Kidney capillary endothelial cell (primary cell): ENCODE measurements at places on chromosomes 2 and 18.

DNA sequence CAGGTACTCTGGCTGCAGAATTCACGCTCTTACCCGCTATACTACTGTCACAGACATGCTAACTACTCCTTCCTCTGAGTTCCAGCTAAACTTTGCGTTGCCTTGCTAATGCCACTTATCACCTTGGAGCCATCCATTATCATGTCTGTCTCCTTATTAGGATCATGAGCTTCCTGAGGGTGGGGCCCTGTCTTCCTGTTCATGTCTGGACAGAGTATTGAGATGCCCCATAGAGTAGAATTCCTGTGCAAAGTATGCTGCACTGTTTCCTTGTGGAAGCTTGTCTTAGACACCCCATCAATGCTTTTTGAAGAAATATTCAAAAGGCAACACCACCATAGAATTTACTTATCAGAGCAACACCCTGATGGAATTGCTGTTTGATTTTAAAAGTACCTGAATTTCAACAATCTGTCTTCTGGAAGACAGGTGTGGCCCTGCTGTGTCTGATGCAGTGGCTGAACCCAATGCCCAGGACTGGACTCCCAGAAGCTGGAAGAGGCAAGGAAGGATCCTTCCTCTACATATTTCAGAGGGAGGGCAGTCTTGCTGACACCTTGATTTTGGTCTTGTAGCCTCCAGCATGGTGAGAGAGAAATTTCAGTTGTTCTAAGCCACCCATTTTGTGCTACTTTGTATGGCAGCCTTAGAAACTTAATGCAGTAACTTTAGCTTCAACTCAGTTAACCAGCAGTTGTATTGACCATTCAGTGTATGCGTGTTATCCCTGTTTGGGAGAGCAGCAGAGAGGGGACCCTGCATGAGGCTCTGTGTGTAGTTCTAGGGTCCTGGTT is 5.6 kb downstream of the LAMA3 start:
- DNase-seq, result no peak

DNA sequence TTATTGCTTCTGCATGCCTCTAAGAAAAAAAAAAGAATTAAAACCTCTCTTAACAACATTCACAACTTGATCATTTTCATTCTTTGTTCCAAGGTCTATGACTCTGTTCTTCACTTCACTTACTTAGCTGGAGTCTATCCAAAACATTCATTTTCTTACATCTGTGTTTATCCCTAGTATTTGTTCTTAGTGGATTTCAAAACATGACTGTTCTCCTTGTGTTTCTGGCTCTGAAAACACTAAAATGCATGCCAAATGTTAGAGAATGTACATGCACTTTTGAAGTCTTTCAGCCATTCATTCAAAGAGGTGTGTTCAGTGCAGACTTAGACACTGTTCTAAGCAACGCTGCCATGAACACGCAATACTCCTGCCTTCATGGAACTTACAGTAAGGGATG is 138.8 kb downstream of the CNTNAP5 start:
- no peak for DNase-seq

GRCh38 chr2:209553913-209554312 is 130.1 kb downstream of the MAP2 start:
- DNase-seq, result no peak

DNA sequence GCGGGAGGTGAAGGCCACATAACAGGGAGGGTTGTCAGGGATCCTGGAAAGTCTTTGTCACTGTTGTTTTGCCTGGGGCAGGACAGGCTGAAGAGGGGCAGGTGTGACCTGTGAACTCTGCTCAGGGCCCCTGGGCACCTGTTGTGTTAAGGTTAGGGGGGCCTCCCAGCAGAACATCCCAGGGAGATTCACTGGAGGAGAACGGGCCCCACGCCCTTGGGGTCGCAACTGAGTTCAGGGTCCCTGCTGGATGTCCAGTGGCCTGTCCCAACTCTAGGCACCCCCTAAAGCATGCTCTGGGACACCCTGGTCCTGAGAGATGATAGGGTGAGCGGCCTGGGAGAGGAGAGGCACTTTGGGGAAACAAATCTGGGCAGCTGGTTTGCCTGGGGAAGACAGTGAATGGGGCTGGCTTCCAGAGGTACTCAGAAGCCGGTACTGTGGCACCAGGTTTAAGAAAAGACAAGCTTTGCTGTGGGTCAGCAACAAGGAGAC is 22.9 kb downstream of the GPR35 start:
- no peak for DNase-seq

- no peak for DNase-seq
These were observed 87.9 kb upstream of the GCFC2 start for GRCh38 chr2:75798569-75798968.
